Activated CD4-positive, alpha-beta T cell treated with anti-CD3 and anti-CD28 coated beads, Interleukin-10, Interleukin-2, amounts not matched to agents 100 ng/mL and 50 ng/mL, durations not matched to agents 16 hours and 8 hours (primary cell): ENCODE measurements at places on chromosomes 6 and 20.
A peak's percentile ranks its signal among the peaks of the same experiment; 100 is the strongest.

- DNase-seq: no peak
Measured at GRCh38 chr6:89034586-89035251, 45.8 kb upstream of the PNRC1 start.

- DNase-seq: no peak
Measured at GRCh38 chr6:3996349-3996748, 82.6 kb downstream of the FAM217A start.

DNA sequence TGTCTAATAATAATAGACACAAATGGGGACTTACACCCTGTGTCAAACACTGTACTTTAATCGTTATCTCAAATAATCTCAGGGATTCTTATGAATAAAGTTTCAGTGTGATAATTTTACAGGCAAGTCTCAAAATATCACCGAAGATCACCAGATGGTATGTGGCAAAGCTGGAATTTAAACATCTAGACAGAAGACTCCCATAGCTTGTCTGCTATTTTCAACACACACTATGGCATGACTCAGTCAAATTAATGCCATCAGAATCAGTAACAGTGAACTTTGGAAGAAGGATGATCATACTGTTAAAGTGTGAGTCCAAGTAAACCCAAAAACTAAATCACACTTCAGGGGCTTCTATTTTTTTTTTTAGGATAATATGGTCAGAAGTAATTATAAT lies 867.6 kb upstream of the FLRT3 start:
- DNase-seq: no peak

GRCh38 chr20:32190616-32191415 lies 16.7 kb downstream of the PLAGL2 start:
- no peak for DNase-seq

DNA sequence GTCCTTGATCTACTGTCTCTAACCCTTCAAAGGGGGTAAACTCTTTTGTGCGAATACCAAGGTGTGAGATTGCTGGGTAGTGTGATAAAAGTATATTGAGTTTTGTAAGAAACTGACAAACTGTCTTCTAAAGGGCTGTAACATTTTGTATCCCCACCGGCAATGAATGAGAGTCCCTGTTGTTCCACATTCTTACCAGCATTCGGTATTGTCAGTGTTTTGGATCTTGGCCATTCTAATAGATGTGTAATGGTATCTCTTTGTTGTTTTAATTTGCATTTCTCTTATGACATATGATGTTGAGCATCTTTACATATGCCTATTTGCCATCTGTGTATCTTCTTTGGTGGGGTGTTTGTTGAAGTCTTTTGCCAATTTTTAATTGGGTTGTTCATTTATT lies 1090.7 kb downstream of the KIF16B start:
- DNase-seq: no peak

DNA sequence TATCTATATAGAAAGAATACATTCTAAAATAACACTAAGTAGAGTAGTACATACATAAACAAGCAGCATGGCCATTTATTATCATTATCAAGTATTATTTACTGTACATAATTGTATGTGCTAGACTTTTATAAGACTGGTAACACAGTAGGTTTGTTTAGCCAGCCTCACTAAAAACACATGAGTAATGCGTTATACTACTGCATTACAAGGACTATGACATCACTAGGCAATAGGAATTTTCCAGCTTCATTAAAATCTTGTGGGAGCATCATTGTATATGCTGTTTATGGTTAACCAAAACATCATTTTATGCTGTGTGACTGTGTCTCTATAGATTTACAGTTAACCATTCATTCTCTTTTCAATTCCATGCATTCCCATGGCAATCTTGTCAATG lies 131.7 kb upstream of the HDGFL1 start:
- no peak for DNase-seq

DNA sequence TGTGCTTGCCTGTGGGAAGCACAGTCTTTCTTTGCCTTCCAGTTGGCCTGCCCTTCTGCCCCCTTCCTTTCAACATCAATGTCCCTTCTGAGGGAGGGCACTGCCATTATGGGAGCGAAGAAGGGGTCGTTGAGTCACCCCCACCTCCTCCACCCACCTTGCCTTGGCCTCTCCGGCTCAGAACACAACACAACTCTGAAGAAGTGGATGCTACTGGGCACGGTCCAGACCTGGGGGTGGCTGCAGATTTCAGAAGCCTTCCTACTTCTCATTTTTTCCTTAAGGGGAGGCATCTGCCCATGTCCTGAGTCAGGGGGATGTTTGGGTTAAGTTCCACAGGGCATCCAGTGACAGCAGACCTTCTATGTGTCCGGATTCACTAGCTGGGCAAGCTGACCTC lies 72.1 kb downstream of the GFOD1 start:
- DNase-seq: no peak

DNA sequence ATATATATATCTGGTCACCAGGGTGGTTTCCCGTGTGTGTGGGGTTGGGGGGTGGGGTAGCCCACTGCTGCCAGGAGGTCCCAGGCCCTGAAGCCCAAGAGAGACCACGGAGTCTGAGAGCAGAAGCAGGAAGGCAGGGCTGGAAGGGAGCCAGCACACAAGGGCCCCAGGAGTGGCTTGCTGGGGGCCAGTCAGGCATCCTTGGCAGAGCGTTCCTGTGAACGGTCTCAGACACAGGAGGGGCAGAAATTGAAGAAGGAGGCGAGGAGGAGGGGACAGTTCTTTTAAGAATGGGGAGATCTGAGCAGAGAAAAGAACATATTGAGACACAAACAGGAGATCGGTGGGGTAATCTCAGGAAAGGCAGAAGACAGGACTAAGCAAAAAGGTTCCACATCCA lies 1.9 kb upstream of the EBF4 start:
- DNase-seq: no peak

GRCh38 chr6:47651505-47651944 lies 46.9 kb upstream of the ADGRF4 start:
- DNase-seq: no peak

- DNase-seq: no peak
Measured at GRCh38 chr6:159093609-159094443, 49.0 kb upstream of the TAGAP start.

DNA sequence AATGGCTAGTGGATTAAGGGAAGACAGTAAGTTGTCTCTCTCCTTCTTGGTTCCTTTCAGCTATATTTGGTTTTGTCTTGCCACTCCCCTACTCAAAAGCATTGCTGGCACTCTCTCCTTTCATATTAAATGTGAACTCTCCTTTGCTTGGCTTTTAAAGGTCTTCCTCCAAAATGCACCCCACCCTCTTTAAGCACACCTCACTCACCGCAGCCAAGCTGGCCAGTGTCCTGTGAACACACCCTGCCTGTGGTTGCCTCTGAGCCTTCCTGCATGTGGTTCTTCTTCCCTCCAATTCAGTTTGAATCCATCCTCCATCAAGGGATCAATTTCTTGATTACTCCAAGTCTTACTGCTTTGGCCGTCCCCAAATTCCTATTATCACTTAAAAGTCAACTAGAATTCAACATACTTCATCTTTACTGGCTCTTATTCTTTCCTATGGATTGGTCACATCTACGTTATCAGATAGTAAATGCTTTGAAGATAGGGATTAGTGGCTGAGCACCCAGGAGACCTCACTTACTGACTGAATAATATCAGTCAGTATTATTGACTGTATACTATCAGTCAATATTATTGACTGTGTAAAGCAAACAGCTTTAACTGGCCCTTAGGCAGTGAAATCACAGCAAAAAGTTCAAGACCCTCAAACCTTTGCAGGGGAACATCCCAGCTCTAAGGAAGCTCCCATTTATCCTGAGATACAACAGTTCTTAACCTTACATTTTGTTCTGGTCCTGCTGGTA lies 41.6 kb upstream of the SPDEF start:
- DNase-seq: no peak

DNA sequence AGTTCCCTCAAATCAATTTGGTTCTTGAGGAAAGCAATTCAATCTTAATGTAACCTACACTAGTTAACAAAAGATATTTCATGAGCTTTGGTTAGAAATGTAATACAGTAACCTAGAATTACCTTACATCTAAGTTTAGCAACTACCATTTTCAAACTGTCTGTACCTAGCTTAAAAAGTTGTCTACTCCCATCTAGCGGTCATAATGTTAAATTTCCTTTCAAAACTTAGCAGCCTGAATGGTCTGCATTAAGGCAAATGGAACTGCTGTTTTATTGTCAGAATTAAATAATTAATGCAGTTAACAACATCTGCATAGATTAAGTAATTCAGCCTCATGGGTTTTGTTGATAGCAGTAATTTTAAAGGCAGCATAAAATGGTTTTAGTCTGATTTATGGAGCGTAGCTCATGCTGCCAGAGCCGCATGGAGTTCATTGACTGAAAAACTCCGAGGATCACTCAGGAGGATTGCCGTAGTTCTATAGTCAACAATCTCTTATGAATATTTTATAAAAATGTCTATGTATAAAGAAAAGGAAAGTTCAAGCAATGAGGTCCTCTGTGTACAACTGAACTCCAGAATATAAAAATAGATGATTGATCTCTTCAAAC lies 485.4 kb upstream of the MANEA start:
- DNase-seq: peak; percentile 38

GRCh38 chr6:16723826-16724225 lies 37.4 kb downstream of the ATXN1 start:
- DNase-seq: peak; percentile 42

GRCh38 chr6:8100159-8100854 lies 2.0 kb downstream of the EEF1E1 start:
- DNase-seq: no peak

GRCh38 chr6:28807682-28808280 lies 116.0 kb downstream of the TRIM27 start:
- DNase-seq: peak; percentile 80

GRCh38 chr20:9617940-9618339 lies 103.5 kb downstream of the LAMP5 start:
- no peak for DNase-seq

- no peak for DNase-seq
Measured at GRCh38 chr6:16058201-16058928, 70.5 kb upstream of the MYLIP start.

- no peak for DNase-seq
Measured at GRCh38 chr6:70225055-70225454, 77.8 kb downstream of the COL9A1 start.

- DNase-seq: no peak
Measured at GRCh38 chr20:10288421-10288820, 69.8 kb downstream of the SNAP25 start.

- DNase-seq: no peak
Measured at GRCh38 chr6:139135578-139136545, 982 bp downstream of the HECA start.

GRCh38 chr6:107080036-107080435 lies 35.3 kb downstream of the BEND3 start:
- peak; percentile 23 for DNase-seq

- DNase-seq: peak; percentile 26
Measured at GRCh38 chr6:154738551-154738961, 5.3 kb downstream of the SCAF8 start.

DNA sequence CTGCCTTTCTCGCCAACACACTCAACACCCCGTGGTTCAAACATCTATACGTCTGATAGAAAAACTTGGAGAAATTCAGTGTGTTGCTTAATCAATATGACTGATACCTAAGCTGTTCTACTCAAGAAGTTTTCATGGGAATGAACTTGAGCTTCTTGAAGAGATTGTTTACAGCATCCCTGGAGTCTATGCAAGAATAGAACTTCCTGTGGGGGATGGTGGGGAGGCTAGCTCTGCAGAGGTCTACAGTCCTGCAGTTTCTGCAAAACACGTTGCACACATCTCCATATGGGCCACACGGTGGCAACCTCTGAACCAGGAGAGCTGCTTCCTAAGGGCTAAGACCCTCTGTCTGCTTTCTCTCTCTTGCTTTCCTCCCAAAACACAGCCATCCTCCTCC lies 32.7 kb upstream of the FANCE start:
- peak; percentile 29 for DNase-seq

DNA sequence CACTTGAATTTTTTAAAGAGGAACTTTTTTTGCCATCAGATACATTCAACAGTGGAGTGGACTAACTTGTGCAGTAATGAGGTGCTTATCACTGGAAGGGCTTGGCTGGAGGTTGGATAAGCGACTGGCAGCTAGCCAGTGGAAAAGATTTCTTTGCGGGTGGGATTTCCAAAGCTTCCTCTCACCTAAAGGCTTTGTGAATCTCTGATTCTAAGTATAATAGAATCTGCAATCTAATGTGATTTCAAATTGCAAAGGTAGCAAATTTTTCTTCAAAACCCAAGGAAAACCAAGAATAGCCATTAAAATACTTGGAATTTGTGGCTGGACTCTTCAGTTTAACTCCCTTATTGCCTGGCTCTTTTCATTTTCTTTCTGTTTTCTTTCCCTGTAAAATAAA lies 460.4 kb upstream of the MARCKS start:
- DNase-seq: no peak

DNA sequence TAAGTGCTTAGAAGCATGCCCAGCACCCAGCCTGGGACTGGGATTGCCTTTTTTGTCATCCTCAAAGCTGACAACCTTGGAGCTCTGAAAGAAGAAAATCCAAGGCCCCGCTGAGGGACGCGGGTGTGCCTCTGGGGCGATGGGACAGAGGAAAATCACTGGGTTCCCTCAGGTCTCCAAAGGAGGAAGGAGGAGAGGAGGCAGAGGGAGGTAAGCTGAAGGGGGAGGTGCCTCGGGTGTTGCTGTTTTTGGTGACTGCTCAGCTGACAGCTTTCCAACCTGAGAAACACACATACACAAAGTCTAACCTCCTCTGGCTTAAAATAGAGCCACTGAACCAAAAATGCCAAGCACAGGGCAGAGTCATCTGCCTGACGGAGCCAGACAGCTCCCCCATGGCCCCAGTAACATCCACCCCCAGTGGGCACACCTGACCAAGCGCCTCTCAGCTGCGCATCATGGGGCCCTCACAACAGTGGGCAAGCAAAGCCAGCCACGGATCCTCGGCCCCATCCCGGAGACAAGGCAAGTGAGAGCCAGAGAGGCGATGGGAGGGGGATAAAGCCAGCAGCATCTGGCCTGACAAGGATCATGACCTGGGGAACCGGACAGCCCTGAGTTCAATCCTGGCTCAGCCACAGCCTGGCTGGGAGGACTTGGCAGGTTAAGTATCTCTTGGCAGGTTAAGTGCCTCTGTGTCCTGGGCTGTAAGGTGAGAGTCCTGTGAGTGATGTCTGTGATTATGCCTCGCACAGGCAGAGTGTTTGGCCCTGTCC lies 3.2 kb upstream of the KCNK15 start:
- no peak for DNase-seq

- DNase-seq: no peak
Measured at GRCh38 chr6:123527406-123527805, 109.3 kb downstream of the TRDN start.

DNA sequence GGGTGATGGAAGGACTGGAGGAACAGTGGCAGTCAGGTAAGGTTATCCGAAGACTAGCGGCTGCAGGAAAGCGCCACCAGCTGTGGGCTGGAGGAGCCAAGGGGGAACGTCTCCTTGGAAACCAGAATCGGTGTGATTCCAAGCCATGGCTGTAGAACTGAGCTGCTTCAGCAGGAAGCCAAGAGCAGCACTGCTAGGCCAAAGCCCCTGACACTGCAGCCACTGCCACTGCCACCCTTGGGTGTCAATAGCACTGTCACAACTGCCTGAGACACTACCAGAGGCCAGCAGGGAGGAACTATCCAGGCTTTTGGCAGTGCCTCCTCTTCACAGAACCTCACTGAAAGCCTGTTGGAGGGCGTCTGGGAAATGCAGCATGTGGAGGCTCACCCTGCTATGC lies 289.6 kb upstream of the SUPT3H start:
- no peak for DNase-seq

GRCh38 chr6:12269110-12269509 lies 21.1 kb upstream of the EDN1 start:
- no peak for DNase-seq

- DNase-seq: no peak
Measured at GRCh38 chr6:36671687-36672375, 6.7 kb upstream of the CDKN1A start.

GRCh38 chr6:34243131-34243771 lies 5.6 kb downstream of the SMIM29 start:
- no peak for DNase-seq

GRCh38 chr6:160057080-160057479 lies 64.5 kb upstream of the SLC22A1 start:
- DNase-seq: no peak
